Cerebellar cortex (tissue), 1 donor: ENCODE measurements at places on chromosomes 12 and 14.
A peak's percentile ranks its signal among the peaks of the same experiment; 100 is the strongest.

GRCh38 chr12:98696036-98696646 lies 51.1 kb downstream of the APAF1 start:
- no peak for DNase-seq

DNA sequence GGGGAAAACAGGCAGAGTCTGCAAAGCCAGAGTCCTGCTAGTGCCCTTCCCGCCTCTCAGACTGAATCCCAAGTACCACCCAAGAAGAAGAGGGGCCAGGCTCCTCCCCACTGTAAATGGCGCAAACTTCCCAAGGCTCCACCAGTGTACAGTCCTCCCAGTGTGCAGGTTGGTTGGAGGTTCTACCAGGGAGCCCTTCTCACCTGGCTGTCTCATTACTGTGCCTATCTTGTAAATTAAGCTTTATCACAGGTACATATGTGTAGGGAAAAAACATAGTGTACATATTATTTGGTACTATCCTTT lies 189.7 kb downstream of the FSCB start:
- no peak for DNase-seq

DNA sequence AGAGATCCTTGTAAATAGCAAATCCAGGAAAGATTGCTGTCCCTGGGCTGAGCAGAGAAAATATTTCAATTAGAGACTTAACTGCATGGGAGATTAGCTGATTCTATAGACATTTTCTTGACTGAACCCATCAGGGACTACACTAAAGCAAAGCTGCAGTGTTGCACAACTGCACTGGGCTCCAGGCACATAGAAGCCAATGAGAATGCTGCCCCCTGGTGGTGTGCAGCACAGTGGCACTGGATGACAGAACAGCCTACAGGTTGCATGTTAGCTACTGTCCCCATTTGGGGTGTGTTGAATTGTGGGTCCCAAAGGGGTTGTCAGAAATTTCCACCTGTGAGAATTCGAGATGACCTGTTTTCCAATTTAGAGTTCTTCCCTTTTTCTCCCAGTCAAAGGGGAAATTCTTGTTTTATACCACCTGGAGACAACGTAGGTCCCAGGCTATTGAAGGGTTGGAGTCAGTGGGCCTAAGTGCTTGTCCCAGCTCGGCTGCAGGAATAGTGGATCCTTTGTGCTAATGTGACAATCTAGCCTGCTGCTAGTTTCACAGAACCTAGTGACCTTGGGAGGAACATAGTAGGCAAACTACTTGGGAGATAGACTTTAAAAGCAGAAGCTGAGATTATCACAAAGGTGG lies 114.7 kb downstream of the SLC8A3 start:
- peak; percentile 62 for DNase-seq

DNA sequence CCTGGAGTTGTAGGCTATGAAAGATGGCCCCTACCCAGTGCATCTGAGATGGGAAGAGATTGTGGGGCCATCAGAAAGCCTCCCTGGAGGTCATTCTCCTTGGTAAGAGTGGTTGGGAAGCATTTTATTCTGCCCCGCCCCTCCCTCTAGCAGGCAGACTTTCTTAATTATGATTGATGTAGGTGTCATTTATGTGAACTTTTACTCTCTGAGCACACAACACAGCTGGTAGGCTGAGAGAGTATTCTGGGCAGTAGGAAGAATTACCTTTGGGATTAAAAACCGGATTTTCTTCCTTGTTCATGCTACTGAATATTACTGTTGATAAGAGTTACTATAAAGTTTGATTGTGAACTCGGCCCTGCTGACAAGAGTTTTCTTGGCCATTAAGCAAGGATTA lies 266.8 kb downstream of the TTC6 start:
- no peak for DNase-seq

DNA sequence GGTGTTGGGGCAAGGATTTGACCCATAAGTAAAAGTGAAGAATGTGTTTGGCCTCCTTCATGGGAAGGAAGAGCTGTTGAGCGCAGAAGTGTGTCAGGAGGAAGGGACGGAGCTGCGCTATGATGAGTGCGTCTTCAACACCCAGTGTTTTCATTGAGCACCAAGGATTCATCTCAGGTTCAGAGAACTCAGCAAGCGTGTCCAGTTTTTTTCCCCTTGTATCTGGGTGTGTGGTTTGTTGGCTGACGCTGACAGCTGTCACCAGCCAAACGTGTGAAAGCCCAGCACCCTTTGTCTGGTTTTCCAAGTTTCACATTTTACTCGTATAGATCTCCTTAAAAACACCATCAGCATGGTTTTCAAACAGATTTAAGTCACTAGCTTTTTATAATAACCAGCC lies 12.3 kb downstream of the EP400 start:
- DNase-seq: no peak

DNA sequence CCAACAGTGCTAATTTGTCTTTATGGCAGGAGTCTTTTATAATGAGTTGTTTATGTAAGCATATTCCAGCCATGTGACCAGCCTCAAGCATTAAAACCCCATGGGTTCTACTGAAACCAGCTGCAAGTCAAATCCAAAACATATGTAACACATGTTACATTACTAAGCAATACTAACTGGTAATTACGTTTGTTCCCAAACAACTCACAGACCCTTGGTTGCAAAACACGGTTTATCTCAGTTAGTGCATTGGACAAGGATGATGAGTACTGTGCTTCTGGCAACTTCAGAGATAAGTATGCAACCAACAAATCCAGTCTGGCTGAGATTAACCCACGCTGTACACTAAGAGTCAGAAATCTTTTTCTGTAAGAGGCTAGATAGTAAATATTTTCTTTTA lies 110.1 kb upstream of the FAR2 start:
- DNase-seq: no peak

GRCh38 chr14:69346710-69347109 lies 51.4 kb downstream of the ERH start:
- no peak for DNase-seq

GRCh38 chr12:54427106-54427505 lies 8.0 kb upstream of the ITGA5 start:
- DNase-seq: no peak

DNA sequence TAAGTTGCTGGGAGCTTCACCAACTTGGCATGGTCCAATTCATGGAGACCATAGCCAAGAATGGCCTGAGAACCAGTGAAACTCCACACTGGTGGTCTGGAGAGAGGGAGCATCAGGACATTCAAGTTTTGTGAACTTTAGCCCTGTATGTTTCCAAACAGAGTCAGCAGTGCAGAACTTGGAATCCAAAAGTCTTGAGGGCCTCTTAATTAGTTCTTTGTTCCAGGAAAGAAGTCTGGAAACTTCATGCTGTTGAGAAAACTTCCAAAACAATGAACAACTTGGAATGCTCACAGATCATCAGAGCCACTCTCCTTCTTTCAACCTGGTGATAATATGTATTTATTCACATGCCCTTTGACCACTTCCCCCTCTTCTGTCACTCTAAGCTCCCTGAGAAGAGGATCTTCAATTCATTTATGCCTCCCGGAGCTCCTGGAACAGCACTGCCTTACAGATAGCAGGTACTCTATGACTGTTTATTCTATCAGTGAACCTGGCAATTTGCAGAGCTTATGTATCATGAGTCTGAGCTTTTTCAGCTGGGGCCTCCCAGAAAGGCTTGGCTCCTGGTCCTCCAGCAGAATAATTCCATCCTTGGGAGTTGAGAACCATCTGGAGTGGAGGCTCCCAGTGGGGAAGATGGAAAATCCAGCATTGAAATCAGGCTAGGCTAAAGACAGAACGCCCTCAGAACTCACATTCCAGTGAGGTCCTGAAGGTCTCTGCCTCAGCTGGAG lies 191.4 kb downstream of the KTN1 start:
- no peak for DNase-seq
